Dermis microvascular lymphatic vessel endothelial cell (primary cell): ENCODE measurements at places on chromosomes 3 and 15.
A peak's percentile ranks its signal among the peaks of the same experiment; 100 is the strongest.

- DNase-seq = no peak
These were observed 15.1 kb upstream of the RFTN1 start for GRCh38 chr3:16528581-16528993.

DNA sequence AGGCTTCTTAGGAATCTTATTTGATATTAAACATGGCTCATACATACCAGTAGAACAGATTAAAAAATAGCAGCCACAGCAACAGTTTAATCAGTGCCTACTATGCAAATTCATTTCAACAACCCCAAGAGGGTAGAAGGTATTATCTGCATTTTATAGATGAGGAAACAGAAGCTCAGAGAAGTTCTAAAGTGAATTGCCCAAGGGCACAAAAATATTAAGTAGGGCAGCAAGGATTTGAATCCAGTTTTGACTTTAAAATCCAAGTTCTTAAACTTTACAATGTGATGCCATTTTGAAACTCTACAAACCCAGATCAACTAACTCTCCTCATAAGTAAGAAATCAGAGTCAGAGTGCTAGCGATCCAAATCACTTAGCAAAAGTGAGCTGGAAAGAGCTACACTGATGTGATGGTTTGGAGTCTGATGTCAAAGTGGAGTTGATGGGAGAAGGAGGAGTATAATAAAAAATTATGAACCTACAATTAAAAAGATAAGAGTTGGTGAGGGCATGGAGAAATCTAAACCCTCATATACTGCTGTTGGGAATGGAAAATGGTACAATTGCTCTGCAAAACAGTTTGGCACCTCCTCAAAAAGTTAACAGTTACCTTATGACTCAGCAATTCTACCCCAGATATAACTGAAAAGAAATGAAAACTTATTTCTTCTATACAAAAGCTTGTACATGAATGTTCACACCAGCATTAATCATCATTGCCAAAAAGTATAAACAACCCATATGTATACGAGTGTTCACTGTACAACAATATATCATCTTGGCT, 51.0 kb upstream of the PLXND1 start:
- peak; percentile 41 for DNase-seq

DNA sequence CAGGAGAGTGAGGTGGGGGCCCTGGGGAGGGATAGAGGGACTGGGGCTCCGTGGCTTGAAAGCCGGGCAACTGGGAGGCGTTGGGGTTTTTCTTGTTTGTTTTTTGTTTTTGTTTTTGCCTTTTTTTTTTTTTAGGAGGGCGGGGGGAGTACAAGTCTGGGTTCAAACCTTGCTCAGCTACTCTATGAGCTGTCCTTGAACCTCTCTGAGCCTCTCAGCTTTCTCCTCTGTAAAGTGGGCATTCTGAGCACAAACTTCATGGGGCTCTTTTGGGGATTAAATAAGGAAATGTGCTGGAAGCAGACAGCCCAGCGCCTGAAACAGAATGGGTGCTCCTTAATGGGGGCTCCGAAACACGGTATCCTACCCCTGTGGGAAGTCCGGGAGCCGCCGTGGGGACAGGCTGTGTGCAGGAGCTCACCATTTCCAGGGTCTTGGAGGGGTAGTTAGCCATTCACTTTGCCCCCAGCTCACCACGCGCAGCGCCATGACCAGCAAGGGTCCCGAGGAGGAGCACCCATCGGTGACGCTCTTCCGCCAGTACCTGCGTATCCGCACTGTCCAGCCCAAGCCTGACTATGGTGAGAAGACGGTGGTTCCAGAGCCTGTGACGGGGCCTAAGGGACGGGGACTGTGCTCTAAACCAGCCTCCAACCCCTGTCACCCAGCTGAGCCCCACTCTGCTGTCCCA, 388 bp downstream of the ACY1 start:
- no peak for DNase-seq

DNA sequence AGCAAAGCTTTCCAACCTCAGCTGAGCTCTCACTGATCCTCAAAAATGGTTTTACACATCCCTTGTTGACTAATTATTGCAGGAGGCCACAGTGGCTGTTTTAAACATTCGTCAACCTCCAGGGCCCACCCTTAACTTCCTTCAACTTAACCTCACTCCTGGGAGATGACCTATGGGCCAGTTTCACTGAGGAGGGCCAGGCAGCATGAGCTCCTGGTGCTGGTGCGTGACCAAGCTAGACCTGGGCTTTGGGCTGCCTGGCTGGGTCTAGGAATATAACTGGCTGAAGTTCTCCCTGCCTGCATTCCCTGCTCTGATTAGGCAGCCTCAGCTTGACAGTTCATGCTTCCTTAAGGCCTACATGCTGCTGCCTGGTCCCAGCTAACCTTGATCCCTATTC, 273.7 kb upstream of the ATP11B start:
- DNase-seq = no peak

DNA sequence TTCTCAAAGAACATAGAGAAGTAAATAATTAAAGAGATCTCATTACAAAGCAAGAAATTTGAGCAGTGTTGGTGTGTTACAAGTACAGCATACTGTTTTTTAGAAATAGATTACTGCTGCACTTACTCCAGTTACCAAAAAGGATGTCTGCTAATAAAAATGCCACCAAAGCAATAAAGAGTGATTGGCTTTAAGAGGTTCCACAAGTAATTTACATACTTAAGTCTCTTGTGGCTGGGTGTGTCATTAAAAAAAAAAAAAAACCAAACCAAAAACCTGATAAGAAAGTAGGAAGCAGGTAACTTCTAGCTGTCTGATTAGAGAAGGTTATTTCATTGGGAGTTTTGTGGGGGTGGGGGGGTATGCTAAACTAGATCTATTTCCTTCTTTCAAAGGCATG, 15.2 kb downstream of the RAB11A start:
- DNase-seq = no peak

GRCh38 chr15:69482686-69483256, 30.2 kb downstream of the RPLP1 start:
- DNase-seq = no peak

DNA sequence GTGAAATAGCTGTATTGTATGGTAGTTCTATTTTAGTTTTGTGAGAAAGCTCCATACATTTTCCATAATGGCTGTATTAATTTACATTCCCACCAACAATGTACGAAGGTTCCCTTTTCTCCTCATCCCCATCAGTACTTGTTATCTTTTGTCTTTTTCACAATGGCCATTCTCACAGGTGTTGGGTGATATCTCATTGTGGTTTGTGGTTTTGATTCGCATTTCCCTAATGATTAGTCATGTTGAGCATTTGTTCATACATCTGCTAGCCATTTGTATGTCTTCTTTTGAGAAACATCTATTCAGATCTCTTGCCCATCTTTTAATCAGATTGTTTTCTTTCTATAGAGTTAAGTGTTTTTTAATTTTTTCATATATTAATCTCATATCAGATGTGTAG, 931.9 kb downstream of the IGSF11 start:
- DNase-seq = no peak

GRCh38 chr15:59801649-59802048, 112.5 kb upstream of the BNIP2 start:
- DNase-seq = no peak

GRCh38 chr15:71411538-71412482, 296.5 kb downstream of the THSD4 start:
- no peak for DNase-seq

DNA sequence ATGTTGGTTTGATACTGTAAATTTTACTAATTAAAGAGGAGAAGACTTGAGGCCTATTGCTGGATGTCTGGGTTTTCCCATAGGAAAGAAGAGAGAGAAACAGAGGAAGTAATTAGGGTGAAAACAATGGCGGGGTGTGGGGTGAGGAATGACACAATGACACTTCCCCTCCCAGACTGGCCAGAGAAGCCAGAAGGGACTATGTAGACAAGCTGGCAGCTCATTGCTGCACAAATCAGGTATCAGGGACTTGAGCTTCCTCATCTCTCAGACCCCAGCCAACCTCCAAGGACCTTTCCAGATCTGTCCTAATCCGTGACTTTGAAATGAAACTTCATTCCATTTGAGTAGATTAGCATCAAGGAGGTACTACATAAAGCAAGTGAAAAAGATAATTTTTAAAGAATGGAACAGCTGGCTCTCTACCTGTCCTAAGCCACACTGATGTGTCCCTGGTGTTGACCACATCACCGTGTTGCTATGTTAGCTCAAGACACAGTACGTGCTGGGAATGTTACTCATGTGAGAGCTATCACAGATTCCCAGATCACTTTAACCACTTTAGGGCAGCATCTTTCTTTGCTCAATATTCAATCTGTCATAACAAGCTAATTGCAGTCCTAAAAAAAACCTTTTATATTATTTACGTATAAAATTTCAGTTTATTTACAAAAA, 22.2 kb downstream of the TMEM212 start:
- DNase-seq = peak; percentile 85

GRCh38 chr15:93059442-93059841, 29.6 kb downstream of the RGMA start:
- no peak for DNase-seq

GRCh38 chr3:39144748-39145380, 8.5 kb downstream of the CSRNP1 start:
- no peak for DNase-seq

- DNase-seq = no peak
These were observed 8.1 kb downstream of the RASGRF1 start for GRCh38 chr15:79082363-79083070.

DNA sequence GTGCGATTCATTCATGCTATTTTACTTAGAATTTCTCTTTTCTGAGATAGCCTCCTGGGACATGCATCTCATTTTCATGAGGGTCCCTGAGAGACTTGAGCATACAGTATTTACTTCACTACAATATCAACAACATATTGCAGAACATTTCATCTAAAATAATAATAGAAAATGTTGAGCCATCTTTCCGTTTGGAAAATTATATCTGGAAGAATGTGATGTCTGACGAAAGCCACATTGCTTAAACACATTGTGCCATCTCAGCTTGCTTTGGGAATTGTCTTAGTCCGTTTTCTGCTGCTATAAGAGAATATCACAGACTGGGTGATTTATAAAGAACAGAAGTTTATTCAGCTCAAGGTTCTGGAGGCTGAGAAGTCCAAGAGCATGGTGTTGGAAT, 55.5 kb downstream of the DPH6 start:
- no peak for DNase-seq

DNA sequence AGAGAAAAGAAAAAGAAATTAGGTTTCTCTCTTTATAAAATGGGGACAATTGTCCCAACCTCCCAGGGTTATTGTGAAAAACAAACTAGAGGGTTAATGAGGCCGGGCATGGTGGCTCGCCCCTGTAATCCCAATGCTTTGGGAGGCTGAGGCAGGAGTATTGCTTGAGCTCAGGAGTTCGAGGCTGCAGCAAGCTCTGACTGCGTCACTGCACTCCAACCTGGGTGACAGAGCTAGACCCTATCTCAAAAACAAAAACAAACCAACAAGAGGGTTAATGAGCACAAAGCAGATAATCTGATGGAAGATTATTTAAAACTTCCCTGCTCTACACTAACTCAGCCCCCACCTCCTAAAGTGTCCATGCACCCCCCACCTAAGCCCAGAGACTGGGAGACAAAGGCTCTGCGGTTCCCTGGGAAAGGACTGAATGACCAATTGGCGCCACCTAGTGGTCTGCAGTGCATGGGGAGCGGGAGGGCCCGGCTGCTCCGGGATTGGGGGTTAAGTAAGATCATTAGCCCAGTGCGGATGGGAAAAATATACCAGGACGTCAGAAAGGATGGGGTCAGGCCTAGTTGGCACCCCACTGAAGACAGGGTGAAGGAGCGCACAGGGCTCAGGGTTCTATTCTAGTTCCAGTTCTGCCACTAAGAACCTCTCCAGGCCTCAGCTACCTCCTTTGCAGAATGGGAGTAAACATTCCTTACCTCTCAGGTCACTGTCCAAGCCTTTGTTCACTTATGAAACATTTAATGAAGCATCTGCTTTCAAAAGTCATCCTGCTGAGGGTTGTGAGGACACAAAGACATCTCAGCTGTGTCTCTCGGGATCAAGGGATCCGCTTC, 15.6 kb downstream of the PIF1 start:
- DNase-seq = peak; percentile 41

DNA sequence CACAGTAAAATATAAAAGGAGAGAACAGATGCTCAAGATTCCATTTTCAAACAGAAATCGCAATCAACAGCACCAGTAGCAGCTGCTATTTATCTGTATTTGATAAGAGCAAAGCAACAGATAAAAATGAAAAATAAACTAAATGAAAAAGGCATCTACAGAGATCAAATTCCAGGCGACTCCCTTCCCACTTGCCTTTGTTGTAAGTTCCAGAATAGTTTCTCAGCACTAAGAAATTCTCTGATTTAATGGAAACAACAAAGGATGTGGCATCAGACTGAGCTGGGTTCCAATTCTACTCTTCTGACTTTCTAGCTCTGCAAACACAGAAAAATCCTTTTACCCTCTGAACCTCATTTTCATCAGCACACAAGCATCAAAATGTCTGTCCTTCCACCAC, 110.8 kb upstream of the MME start:
- no peak for DNase-seq

DNA sequence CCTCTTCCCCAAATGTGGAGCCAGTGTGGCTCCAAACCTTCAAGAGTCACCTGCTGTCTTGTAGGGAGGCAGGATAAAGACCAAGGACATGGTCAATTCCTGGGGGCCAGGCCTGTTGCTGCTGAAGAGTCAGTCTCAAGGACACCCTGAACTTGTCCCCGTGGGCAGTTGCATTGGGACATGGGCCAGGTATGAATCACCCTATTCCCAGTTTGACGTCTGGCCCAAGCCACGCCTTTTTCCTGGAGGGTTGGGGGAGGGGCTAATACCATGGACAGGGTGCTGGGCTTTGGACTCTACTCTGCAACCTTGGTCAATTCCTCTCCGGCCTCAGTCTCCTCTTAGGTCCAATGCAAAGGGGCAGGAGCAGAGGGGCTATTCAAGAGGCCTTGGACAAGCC, 10.4 kb downstream of the ATP2B2 start:
- DNase-seq = peak; percentile 5

GRCh38 chr3:183489455-183490210, 61.2 kb upstream of the MCF2L2 start:
- peak; percentile 43 for DNase-seq

DNA sequence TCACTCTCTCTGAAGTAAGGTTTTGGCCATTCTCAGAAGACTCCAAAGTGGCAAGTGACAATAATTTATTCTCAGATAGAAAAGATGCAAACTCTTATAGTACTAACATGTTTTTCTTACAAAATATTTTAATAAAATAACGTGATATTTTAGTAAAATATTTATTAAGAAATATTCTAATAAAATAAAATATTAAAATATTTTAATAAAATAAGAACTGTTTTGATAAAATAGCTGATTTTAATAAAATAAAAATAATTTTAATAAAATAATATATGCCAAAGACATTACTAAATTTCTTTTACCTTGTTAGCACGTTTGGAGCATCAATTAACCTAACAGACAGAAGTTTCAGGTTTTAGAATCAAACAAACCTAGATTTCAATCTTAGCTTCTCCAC, 424.0 kb upstream of the NECTIN3 start:
- no peak for DNase-seq

DNA sequence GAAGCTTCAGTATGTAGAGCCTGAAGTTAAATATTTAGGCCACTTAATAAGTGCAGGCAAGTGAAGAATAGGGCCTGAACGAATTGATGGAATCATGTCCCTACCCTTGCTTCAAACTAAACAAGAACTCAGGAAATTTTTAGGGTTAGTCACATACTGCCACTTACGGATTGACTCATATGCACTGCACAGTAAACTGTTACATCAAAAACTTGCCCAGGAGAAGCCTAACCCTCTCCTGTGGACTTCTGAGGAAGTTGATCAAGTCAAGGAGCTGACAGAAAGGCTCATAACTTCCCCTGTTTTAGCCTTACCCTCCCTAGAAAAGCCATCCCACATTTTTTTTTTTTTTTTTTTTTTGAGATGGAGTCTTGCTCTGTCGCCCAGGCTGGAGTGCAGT, 20.6 kb upstream of the KBTBD12 start:
- DNase-seq = no peak
